ENCODE measurements at places on chromosomes 1 and 21. TPM values are rescaled to one million over a fixed set of nuclear protein-coding genes. Genes with fewer than 3 reads are reported as not detected.

Gene ERRFI1
- 136 TPM for total RNA-seq

Gene TNFRSF14
- 19.3 TPM for total RNA-seq

Gene SEC16B
- total RNA-seq, result 2.5 TPM

Gene C1orf210
- total RNA-seq, result not detected

Gene CHRNB2
- 0.03 TPM for total RNA-seq

Gene ERICH3
- not detected for total RNA-seq

Gene TNFRSF18
- not detected for total RNA-seq

Gene LCE1C
- not detected for total RNA-seq

Gene CPLANE2
- 19.1 TPM for total RNA-seq

Gene RAB4A
- total RNA-seq, result 25.6 TPM

Gene TAL1
- total RNA-seq, result 0.91 TPM

Gene ENAH
- total RNA-seq, result 160 TPM

Gene GPR25
- total RNA-seq, result not detected

Gene KCNE2
- not detected for total RNA-seq

Gene C4BPB
- not detected for total RNA-seq

Gene ZNF593OS
- not detected for total RNA-seq

Gene CHD5
- total RNA-seq, result 0.13 TPM

Gene ATP1A4
- not detected for total RNA-seq

Gene RHBDL2
- 0.91 TPM for total RNA-seq

Gene KCNJ10
- not detected for total RNA-seq

Gene NPHS2
- total RNA-seq, result not detected

Gene LINGO4
- total RNA-seq, result not detected

Data from smooth muscle cell of the pulmonary artery (primary cell).